Fibroblast of skin of right quadriceps (primary cell): ENCODE measurements at places on chromosomes 12 and 14.
A peak's percentile ranks its signal among the peaks of the same experiment; 100 is the strongest.

- peak; percentile 53 for DNase-seq
These were observed 44.3 kb downstream of the TMTC2 start for GRCh38 chr12:82730953-82731459.

DNA sequence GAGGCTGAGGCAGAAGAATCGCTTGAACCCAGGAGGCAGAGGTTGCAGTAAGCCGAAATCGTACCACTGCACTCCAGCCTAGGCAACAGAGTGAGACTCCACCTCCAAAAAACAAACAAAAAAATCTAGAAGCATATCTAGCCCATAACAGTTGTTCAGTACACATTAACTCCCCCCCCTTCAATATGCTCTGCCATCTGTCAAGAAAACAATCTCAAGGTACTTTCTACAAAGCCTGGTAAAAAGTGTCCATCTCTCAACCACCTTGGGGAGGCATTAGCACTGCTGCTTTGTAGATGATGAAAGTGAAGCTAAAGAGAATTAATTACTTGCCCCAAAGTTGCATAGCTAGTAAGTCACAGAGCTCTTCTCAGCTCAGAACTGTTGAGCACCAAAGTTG, 24.9 kb downstream of the LGALS3 start:
- DNase-seq, result no peak

- no peak for DNase-seq
These were observed 269.4 kb downstream of the RGS6 start for GRCh38 chr14:72201645-72202044.

GRCh38 chr12:118371321-118372282, 1.1 kb downstream of the TAOK3 start:
- DNase-seq, result no peak

DNA sequence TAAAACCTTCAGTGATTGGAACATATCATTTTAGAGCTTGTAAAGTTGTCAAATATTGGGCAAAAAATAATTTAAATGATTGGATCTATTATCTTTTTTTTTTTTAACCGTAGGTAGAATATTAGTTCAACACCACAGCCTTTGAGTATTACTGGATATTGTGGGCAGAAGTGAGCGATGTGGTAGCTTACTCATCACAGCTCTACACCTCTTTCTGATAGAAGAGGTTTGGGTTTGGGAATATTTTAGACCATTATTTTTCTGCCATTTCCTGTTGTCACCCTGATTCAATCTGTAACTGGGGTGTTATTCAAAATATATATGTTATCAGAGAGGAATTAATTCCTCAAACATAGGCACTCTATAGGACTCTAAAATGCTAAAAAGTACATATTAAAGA, 34.8 kb upstream of the SLC38A2 start:
- DNase-seq, result no peak
